ENCODE measurements at places on chromosomes 7 and 10.

DNA sequence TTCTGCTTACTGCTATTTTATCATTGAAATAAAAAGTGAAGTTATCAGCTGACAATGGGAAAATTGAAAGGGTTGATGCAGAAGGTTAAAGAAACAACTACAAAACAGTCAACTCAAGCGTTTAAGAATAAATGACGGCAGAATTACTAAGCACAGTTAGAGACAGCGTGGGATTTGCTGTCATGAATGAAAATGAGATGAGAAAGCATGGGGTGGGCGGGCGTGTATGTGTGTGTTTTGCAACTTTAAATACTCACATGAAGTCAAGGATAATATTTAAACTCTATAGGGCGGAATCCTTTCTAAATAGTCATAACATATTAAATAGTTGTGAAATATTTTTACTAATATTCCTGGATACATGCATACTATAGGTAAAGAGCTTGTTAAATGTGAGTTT lies 450.8 kb downstream of the ETV1 start:
- no peak for DNase-seq

DNA sequence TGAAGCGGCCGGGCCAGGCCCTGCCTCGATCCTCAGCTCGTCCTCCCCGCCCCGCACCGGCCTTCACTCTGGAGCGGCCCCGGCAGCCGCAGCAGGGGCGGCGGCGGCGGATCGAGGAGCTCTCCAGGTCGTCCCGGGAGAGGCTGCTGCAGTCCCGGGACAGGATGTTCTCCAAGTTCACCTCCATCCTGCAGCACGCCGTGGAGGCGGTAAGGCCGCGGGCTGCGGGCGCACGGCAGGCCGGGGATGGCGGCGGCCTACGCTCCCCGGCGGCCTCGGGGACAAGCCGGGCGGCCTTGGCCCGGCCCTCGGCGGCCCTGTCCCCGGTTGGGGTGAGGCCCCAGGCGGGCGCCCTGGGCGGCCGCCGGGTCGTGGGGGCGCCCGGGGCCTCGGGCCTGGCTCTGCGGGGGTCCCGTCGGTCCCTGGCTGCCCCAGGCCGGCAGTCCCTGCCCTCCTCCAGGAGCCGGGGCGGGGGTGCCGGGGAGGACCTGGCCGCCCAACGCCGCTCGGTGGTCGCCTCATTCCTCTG lies 399 bp downstream of the FHIP2A start:
- DNase-seq = peak; percentile 30

- DNase-seq = no peak
Measured at GRCh38 chr10:11517150-11517549, 94.3 kb downstream of the USP6NL start.

DNA sequence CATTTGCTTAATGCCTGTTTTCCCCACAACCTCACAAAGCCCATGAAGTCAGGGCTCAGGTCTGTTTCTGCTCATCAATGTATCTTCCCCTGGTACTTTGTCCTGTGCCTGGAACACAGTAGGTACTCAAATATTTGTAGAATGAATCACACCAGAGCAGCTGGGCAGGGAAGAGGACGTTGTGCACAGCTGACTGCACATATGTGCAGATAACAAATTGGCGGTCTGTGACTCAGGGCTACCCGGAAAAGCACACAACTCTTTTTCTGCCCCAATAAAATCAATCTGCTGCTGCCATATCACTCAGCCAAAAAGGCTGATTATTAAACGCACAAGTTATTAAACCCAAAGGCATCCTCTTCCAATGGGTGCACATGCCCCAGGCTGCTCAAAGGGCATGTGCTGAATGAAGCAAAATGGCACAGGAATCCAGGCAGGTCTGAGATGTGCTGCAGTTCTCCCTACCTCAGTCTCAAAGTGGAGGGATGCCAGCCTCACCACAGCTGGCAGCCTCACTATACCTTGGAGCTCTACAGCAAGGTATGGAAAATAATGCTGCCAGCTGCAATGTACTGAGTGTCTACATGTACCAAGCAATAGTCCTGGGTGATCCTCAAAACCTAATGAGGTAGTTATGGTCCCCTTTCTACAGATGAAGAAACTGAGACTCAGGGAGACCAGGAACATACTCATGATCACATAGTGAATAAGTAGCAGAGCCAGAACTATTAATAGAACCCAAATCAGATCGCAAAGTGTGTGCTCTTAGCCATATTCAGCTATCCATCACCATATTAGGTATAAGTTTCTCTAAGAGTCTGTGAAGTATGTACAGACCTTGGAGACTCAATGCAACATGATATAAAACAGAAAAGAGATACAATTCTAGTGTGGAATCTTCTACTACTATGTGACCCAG lies 43.4 kb downstream of the SORBS1 start:
- DNase-seq = no peak

- no peak for DNase-seq
Measured at GRCh38 chr10:62059217-62059920, 157.9 kb downstream of the ARID5B start.

DNA sequence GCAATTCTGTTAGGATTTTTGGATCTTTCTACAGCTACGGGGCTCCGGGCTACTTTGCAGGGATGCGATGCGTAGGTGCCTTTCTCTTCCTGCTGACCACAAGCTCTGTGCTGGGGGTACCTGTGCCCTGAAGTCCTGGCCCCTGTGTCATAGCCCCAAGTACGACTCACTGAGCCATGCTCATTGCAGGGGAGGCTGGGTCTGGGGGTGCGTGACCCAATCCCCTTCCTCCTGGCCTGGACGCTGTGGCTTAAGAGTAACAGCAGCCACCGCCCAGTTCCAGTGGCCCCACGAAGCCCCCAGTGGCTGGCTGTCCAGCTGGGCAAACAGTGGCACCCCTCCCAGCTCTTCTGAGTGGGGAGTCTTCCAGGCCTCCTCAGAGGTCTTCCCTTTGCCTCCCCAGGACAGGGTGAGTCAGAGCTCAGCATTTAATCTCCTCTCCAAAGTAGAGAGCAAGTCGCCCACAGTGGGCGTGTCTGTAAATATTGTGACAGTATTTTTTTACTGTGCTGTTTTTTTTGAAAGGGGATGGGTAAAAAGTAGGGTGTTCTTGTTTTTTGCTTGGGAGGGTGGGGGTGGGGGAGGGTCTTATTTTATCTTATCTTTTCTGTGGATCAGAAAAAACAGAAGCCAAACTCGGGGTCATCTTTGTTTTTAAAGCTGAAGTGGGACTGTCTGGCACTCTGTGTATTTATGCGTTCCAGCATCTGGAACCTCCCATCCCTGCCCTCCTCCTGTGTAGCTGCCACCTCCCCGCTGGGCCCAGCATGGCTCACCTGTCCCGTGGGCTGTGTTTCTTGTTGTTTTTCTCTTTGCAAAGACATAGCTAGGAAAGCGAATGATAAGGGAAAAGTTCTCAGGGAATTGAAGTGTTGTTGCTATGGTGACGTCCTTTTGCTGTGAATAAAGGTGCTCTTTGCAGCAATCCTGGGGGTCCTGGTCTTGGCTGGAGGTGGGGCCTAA lies 8.2 kb downstream of the LFNG start:
- DNase-seq = no peak

DNA sequence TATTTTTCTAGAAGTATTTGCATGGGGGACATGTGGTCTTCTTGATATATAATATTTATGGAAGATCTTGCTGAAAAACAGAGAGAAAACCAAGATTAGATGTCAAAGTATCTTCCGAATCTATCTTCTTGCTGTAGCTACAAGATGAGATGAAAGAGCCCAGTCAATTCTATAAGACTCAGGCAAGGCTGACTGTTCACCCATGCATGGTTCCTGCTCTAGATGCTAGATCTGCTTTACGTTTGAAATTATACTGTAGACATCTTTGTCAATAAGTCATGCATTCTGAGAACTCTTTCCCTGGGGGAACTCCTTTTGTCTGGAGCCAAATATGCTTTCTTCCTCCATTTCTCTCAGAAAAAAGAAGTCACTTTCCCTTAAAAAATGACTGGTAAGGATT lies 1292.0 kb downstream of the XPNPEP1 start:
- DNase-seq = no peak

- no peak for DNase-seq
Measured at GRCh38 chr10:29345144-29345909, 56.5 kb downstream of the LYZL1 start.

DNA sequence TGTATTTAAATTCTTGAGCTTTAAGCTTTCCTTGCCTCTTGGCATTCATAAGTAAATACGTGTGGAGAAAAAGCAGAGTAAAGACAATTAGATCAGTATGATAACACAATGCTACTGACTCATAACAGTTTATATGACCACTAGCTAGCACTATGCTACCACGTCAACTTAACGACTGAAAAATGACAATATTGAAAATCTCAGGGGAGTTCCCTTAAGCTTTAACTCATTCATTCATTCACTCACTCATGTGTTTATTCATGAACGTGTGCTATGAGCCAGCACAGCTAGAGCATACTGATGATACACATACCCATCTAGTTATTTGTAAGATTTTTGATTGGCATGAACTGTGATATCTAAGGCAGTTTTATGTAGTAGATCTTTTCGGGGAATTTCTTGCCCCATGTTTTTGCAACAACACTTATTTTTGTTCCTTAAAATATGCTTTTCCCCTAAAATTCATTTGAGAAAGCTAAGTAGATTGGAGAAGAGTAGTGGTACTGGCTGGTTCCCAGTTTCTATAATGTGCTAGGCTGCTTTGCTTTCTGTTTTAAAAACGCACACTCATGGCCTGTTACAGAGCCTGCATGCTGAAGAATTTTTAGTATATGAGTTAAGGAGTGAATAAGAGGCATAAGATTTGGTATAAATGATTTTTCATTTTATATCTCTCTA lies 57.4 kb upstream of the ACBD5 start:
- no peak for DNase-seq

DNA sequence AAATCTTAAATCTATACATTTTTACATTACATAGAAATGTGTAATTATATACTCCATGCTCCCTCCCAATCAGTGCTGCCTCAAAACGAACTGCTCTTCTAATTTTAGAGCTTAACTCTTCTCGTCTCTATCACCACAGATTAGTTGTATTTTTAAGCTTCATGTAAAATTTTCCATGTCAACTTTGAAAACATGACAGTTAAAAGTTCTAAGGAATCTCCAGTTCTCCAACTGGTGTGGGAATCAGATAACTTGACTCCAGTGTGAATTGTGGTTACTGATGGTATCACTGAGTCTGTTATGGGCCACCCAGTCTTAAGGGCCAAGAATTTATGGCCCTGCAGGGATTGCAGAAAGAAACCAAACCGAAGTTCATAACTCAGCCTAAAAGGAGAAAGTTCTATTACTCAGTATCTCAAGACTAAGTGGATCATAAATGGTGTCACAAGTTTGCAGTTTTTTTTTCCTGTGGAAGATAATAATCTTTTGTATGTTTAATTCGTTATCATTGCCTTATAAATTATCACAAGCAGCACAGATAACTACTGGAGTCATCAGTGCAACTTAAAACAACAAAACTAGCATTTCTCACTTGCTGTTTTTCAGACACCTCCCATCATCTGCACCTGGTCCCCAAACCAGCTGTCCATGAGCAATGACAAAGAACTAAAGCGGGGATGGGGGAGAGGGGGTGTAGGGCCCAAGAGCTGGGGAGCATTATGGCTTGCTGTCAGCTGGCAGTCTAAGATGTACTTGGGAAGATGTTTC lies 31.5 kb upstream of the KMT2E start:
- no peak for DNase-seq

GRCh38 chr10:11143242-11143641 lies 125.6 kb downstream of the CELF2 start:
- no peak for DNase-seq

DNA sequence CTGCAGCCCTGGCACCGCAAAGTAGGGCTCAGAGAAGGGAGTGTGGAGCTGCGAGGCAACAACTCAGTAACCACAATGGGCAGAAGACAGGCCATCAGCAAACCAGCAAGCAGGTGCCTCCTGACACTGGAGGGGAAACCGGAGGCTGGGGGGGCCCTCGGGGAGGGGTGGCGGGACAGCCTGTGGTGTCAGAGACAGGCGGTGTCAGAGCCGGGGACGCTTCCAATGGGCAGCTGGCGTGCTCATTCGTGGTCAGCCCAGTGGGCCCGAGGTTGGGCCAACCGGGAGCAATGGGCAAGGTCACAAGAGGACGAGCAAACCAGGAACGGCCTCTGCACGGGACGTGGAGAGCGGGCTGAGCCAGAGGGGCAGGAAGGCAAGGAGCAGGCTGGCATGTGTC lies 158.1 kb downstream of the MAD1L1 start:
- no peak for DNase-seq

GRCh38 chr10:113961182-113962031 lies 82.3 kb upstream of the ADRB1 start:
- no peak for DNase-seq

- no peak for DNase-seq
Measured at GRCh38 chr10:79295563-79295962, 51.7 kb upstream of the PPIF start.

DNA sequence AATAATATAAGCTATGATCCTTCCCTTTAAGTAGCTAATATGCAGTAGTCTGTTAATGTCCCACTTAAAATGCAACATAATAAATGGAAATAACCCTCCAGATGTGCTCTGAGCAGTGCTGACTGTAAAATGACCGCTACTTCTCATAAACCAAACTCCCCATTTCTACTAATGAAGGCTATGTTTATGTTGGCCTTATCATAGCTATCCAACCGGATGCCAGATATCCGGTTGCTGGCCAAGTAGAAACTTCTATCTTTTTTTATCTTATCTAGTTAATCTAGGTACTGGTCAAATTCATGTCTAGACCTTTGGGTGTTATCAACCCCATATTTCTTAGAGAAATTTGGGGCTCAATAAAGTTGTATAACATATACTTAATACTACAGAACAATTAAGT lies 56.6 kb downstream of the CHRM2 start:
- no peak for DNase-seq

DNA sequence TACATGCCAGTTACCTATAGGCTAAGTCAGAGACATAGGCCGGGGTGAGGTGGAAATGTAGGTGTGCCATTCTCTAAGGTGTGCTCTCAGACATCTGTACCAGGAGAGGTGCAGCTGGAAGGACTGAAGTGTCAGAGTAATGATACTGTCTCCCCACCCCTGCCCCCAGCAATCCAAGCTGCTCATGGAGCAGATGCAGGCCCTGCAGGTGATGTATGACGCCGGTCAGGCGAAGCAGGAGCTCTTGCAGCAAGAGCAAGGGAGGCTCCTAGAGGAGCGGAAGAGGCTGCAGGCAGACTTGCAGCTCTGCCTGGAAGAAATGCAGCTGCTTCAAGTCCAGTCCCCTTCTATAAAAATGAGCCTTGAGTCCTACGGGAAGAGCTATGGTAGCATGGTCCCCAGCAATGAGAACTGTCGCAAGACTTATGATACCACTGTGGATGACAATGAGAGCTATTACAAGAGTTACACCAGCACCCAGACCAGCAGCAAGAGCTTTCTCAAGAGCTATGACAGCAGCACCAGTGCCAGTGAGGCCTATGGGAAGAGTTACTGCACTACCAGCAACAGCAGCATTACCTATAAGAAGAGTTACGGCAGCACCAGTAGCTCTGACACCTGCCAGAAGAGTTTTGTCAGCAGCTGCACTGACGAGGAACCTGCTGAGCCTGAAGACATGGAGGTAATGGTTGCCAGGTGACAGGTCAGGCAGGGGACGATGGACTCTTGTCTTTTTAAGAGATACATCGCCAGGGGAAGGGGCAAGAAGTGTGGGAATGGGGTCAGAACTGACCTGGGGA lies 18.4 kb upstream of the FLNC start:
- DNase-seq = no peak

GRCh38 chr10:49302088-49302487 lies 3.1 kb downstream of the C10orf71 start:
- DNase-seq = no peak

GRCh38 chr7:66078067-66078466 lies 2.4 kb downstream of the ASL start:
- no peak for DNase-seq

Measured in endothelial cell (in vitro differentiated cells).